Mesothelial cell of epicardium (in vitro differentiated cells): ENCODE measurements at places on chromosomes 2 and 18.

- H3K4me3 ChIP-seq, result no peak overlapping the region
- peaks cover 13% of the 10 kb centered on the region for H3K36me3 ChIP-seq
- no peak overlapping the region for H3K27ac ChIP-seq
Observed at GRCh38 chr2:10659898-10660568, 29.7 kb downstream of the NOL10 start.

GRCh38 chr18:6778459-6779247, 49.1 kb downstream of the ARHGAP28 start:
- H3K36me3 ChIP-seq, result no peaks in the 10 kb centered on the region
- DNase-seq, result no peak
- H3K27ac ChIP-seq, result peak overlapping the region; percentile 86
- H3K27me3 ChIP-seq, result no peaks in the 10 kb centered on the region
- no peak overlapping the region for H3K4me3 ChIP-seq

DNA sequence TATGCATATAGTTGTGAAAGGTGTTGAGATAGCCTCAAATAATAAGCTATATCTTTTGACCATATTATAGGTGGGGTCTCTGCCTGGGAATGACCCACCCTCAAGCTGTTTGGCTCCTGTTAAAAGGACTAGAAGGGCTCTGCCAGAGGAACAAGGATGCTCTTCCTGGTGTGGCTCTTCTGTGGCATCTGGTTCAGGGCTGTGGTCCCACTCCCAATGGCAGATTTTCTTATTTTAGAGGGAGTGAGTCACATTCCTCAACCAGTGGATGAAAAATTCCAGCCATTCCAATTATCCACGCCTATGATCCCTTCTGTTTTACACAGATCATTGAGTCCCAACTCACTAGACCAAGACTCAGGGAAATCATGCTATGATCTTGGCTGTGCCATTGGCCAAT, 119.9 kb downstream of the PARD3B start:
- H3K27me3 ChIP-seq, result no peaks in the 10 kb centered on the region
- H3K4me3 ChIP-seq, result no peak overlapping the region
- H3K36me3 ChIP-seq, result peaks cover 4% of the 10 kb centered on the region
- H3K4me1 ChIP-seq, result peaks cover 26% of the 10 kb centered on the region
- DNase-seq, result no peak

DNA sequence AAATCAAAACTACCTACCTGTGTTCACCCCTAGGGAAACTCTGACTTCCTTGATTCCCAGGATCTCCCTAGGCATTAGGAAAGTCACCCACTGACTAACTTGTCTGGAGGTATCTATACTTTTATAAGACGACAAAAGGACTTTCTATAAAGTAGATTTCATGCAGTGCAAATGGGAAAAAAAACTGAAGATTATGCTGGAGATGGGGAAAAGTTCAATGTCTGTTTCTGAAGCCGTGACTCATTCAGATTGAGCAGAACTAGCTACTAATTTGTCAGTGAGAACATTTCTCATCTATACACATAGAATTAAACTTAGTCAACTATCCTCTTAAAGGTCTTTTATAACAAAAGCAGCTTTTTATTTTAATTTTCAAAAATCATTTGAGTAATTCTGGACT, 6.0 kb downstream of the SEPTIN10 start:
- no peak overlapping the region for H3K4me3 ChIP-seq
- peaks cover 54% of the 10 kb centered on the region for H3K4me1 ChIP-seq
- peak overlapping the region; percentile 14 for H3K27ac ChIP-seq
- H3K27me3 ChIP-seq, result no peaks in the 10 kb centered on the region
- no peak for DNase-seq

DNA sequence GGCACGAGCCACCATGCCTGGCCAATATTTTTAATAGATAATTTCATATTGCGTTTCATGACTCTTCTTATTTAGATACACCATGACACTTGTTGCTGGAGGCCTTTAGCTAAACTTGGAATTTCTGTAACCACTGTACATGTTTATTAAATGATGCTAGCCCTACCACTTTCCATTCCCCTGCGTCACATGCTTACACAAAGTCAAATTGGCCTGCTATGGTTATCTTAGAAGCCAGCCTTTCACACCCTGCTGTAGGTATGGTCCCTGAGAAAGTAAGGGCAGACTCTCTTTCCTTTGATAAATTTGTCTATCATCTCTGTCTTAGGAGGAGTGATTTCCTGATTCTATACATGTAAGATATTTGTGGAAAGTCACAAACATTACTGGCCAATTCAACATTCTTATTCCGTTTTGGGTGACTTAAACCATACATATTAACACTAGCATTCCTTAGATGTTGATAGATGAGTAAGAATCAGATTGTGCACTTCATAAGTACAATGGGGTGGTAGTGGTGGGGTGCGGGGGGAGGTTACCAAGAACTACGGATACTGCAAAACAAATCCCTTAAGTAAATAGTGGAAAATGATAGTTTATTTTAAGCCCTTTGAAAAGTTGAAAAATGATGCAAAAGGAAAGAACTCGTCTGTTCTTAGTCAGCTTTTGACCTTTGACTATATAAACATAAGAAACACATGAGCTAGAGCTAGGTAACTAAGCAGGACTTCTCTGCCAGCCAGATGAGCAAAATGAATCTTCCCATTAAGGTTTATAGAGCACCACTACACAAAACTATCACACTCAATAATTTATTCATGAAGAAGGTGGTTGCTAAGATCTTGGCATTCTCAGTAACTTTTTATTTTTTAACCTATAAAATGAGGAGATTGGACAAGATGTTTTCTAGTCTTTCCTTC, 7.9 kb upstream of the NDUFV2 start:
- peak overlapping the region; percentile 68 for H3K27ac ChIP-seq
- no peak overlapping the region for H3K4me3 ChIP-seq
- H3K36me3 ChIP-seq, result no peaks in the 10 kb centered on the region
- peaks cover 16% of the 10 kb centered on the region for H3K4me1 ChIP-seq
- DNase-seq, result no peak
- no peaks in the 10 kb centered on the region for H3K27me3 ChIP-seq

DNA sequence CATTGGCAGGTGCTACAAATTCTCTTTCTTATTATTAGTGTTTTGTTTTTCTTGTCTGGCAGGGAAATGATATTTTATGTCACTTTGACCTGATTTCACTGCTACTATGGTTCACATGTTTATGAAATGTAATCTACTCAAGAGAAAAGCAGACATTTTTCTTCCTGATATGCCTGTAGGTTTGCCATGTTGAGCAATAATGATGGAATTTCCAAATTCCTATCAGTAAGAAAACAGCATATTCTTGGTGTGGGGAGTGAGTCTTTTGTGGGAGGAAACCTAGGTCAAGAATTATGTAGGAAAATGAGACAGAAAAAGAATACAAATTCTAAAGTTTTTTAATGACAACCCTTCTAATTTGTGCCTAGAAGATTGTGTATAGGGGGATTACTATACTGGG, 356.4 kb downstream of the SLC4A3 start:
- H3K36me3 ChIP-seq, result no peaks in the 10 kb centered on the region
- no peak overlapping the region for H3K4me3 ChIP-seq
- peaks cover under 1% of the 10 kb centered on the region for H3K4me1 ChIP-seq
- no peak for DNase-seq

DNA sequence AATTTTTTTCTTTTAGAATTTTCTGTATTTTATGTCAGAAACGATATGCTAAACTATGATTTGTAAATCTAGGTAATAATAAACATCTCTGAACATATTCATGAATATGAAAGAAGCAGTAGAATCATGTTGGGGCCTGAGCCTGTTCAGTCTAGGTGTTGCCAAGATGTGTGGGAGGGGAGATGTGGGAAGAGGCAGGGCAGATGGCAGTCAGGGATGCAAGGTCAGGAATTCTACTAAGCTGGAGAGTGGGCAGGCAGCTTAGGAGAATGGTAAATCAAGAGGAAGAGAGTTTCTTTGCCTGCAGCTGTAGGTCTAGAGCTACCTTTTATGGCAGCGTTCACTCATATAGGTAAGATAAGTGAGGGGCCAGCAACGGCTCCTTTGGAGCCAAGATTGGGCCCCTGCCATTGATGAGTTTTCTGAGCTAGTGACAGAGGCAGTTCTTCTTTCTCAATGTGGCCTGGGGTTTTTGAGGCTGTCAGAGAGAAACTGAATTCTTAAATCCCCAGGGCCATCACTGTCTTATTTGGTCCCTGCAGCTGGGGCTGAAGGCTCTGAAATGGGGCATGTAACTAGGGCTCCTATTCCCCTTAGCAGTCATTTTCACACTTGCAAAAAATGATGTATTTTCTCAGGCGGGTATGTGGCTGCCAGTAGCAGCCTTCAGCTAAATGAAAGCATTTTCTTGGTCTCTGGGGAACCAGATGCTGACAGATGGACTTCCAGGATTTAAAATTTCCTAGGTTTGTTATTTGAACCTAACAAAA, 232.8 kb downstream of the PIK3C3 start:
- no peak overlapping the region for H3K27ac ChIP-seq
- no peaks in the 10 kb centered on the region for H3K27me3 ChIP-seq
- DNase-seq, result no peak
- no peaks in the 10 kb centered on the region for H3K36me3 ChIP-seq
- H3K4me1 ChIP-seq, result peaks cover 11% of the 10 kb centered on the region

DNA sequence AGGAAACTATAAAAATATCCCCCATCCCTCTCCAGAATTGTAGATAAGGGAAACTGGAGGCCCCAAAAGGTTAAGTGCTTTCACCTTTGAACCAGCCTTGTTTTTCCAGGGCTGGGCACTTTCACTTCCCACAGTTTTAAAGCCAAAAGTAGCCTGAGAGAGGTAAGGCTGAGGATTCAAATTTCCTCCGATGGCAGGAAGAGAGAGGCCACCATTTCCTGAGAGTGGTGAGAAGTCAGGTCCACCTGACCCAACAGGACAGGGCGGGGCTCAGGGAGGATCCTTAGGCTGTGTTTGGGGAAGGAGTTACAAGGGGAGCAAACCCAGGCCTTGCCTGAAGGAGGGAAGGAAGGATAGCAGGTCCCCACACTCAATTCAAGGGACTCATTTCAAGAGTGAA, 4.7 kb upstream of the TEX261 start:
- H3K4me1 ChIP-seq, result peaks cover 7% of the 10 kb centered on the region
- no peak overlapping the region for H3K4me3 ChIP-seq
- H3K36me3 ChIP-seq, result no peaks in the 10 kb centered on the region
- no peak overlapping the region for H3K27ac ChIP-seq
- no peak for DNase-seq
- H3K27me3 ChIP-seq, result peaks cover 15% of the 10 kb centered on the region

DNA sequence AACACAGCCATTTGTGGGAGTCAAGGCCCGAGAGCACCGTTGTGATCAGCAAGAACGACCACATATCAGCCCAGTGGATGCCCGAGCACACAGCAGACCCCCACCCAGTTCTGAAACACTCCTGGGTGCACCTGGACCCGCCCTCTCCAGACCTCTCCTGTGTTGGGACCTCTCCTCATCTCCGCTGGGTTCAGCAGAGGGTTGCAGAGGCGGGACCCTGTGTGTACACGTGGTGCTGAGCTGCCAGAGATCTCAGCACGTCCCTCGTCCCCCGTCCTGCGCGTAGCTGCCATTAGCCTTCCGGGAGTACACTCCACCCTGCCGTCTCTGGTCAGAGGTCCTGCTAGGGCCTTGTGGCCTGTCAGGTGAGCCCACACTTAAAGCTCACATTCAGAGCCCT, 51.7 kb downstream of the ADI1 start:
- H3K4me1 ChIP-seq, result no peaks in the 10 kb centered on the region
- no peak for DNase-seq
- no peak overlapping the region for H3K27ac ChIP-seq
- H3K4me3 ChIP-seq, result no peak overlapping the region

DNA sequence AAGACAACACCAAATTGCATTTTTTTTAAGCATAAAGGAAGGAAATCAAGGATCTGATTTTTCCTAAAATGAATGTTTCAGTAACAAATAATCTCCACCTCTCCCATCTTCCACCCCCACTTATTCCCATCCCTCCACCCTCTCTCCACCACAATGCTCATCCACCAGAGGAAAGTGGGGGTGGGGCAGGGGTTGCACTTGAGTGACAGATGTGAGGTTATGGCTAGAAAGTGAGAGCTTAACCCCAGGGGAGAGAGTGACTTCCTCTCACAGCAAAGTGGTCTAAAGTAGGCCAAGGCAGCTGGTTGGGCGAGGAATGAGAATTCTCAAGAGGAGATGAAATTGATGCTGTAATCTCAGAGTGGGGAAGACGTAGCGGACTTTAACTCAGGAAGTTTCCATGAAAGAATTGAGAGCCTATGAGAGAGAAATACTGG, 104.7 kb downstream of the HNRNPLL start:
- no peak overlapping the region for H3K4me3 ChIP-seq
- H3K27ac ChIP-seq, result no peak overlapping the region
- H3K4me1 ChIP-seq, result peaks cover 24% of the 10 kb centered on the region

DNA sequence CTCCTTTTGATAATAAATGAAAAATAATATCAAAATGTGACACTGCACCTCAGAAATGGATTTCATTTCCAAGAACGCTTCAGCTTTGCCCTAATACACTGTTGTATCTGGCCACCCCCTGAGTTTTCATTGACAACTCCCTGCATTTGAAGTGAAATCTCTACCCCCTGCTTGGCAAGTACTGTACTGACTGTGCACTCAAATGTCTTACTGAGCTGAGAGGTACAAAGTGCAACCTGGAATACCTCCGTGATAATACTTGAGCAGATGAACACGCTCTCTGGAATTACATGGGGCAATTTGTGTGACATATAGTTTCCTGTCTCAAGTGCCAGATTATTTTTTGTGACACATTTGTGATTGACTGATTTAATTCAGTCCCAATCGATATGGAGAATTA, 231.1 kb downstream of the LRP1B start:
- no peaks in the 10 kb centered on the region for H3K27me3 ChIP-seq
- no peak for DNase-seq
- H3K4me3 ChIP-seq, result no peak overlapping the region
- H3K36me3 ChIP-seq, result no peaks in the 10 kb centered on the region
- H3K4me1 ChIP-seq, result peaks cover 10% of the 10 kb centered on the region

GRCh38 chr2:186477790-186478189, 8.3 kb upstream of the ZC3H15 start:
- DNase-seq, result no peak
- no peaks in the 10 kb centered on the region for H3K4me1 ChIP-seq
- H3K36me3 ChIP-seq, result peaks cover 9% of the 10 kb centered on the region
- H3K4me3 ChIP-seq, result no peak overlapping the region

GRCh38 chr2:19762142-19762541, 139.6 kb downstream of the TTC32 start:
- H3K27me3 ChIP-seq, result peaks cover 3% of the 10 kb centered on the region
- H3K4me3 ChIP-seq, result no peak overlapping the region
- no peaks in the 10 kb centered on the region for H3K36me3 ChIP-seq
- DNase-seq, result no peak
- H3K4me1 ChIP-seq, result no peaks in the 10 kb centered on the region
- no peak overlapping the region for H3K27ac ChIP-seq

DNA sequence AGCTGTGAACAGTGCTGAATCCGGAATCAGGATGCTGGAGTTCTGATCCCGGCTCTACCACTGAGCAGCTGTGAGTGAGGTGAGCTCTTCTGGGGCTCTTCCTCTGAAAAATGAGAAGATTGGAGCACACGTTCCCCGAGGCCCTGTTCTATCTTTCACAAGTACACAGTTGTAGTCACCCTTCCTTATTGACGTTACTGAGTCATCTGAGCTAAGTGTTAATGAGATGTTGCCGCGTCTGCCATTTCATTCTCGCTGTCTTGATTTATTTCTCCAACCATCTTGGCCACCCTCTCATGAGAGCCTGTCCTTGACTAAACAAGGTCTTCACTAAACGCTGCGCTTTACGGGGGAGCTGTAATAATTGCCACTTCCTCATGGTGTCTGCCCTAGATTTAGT, 31.9 kb upstream of the EFR3B start:
- H3K27ac ChIP-seq, result no peak overlapping the region
- H3K4me3 ChIP-seq, result no peak overlapping the region
- no peaks in the 10 kb centered on the region for H3K27me3 ChIP-seq
- H3K4me1 ChIP-seq, result no peaks in the 10 kb centered on the region
- no peak for DNase-seq
- H3K36me3 ChIP-seq, result no peaks in the 10 kb centered on the region

- no peak overlapping the region for H3K4me3 ChIP-seq
- peaks cover 2% of the 10 kb centered on the region for H3K36me3 ChIP-seq
- H3K4me1 ChIP-seq, result peaks cover 20% of the 10 kb centered on the region
- H3K27ac ChIP-seq, result no peak overlapping the region
- no peak for DNase-seq
- H3K27me3 ChIP-seq, result no peaks in the 10 kb centered on the region
Observed at GRCh38 chr2:167943897-167944296, 303.5 kb downstream of the STK39 start.
